Hindlimb muscle (tissue), 1 donor: ENCODE measurements at places on chromosomes 1 and 21.

DNA sequence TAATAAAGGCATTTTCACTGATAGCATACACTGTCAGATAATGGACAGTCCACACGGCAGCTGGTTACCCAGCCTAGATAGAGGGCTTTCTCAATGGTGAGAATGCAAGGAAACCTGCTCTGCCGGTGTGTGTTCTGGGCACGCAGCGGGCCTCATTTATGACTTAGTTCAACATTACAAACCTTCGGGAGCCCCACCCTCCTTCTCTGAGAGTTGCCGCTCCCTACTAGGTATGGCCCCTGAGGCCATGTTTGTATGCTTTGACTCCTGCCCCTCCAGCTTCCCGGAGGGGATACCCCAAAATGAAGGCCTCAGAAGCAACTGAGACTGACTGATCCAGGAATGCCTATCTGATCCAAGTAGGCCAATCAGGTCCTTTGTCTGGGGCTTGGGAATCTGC lies 17.2 kb upstream of the FABP3 start:
- DNase-seq: no peak

DNA sequence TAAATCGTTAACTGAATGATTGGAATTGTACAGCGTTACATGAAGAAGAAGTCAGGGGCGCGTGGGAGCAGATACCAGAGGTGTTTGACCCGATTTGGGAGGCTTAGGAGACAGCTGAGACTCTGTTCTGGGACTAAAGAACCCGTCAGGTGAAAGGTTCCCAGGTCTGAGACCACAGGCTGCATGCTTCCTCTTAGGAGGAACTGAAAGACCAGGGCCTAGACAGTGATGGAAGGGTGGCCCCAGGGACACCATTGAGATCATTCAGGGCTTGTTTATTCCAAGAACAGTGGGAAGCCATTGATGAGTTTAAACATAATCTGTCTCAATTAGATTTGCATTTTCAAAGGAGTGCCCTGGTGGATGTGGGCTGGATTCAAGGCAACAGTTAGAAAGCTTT lies 904 bp downstream of the KLF17 start:
- DNase-seq: no peak

- DNase-seq: no peak
These were observed 178.9 kb upstream of the FOXD3 start for GRCh38 chr1:63143482-63143881.

DNA sequence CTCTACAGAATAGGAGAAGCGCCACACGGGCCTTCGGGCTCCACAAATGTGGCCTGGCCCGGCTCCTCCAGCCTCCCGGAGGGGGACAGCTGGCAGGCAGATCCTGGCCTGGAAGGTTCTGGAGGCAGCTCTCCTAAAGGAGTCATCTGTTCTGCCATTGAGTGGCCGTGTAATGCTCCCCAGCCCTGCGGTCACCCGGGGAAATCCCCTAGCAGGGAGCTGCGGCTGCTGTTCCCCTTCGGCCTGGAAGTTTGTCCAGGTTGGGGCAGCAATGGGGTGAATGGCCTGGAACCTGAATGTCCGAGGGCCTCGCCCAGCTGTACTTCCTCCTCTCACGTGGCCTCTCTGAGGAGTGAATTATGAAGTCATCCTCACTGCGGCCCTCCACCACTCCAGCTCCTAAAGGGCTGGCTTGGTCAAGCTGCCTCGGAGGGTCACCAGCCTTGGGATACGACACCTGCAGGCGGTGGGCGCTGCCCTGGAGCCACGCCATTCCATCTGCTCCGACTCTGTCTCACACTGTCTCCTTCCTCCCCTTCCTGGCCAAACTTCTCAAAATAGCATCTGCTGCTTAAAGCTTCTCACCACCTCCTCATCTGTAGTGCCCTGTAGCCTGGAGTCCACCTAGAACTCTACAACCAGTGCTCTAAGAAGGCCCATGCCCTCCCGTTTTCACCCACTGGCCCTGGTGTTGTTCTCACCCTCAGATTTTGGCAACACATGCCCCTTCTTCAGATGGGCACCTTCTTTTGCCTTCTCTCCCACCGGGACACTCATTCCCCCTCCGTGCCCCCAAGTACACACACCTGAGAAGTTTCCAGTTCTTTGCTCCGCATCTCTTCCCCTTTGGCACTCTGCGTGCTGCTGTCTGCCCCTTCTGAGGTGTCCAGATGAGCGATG lies 54.4 kb upstream of the TMPRSS2 start:
- no peak for DNase-seq

GRCh38 chr1:107433068-107433467 lies 292.2 kb downstream of the NTNG1 start:
- DNase-seq: no peak

DNA sequence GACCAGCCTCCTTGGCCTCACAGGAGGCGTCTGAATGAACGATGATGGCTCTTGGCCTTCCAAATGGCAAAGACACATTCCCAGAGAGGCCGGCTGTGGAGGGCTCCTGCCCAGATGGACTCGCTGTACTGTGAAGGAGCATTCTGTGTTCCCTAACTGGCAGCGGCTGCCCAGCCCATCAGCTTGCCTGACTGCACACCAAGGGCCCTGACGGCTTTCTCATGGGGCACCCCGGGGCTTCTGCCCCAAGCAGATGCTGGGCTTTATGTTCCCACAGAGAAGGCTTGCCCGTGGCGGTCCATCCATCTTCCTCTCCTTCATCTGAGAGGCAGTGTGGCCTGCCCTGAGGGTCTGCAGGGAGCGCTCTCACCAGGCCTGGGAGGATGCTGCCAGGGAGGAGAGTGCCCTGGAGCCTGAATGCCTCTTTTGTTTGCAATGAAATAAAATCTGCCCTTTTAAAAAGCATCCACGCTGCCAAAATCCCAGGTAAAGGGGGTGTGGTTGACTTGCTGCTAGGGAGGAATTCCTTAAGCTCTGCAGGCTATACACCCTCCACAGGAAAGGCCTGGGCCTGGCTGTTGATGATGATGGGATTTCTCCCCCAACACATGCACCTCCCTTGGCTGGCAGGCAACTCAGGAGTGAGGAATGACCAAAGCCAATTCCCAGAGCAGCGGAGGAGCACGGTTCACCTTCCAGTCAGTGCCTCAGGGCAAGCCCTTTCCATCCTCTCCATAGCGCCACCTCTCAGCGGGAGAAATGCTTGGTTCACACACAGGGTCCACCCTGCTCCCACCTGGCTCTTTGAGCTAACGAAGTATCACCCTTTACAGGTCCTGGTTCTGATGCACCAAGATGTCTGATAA lies 84.6 kb upstream of the SSX2IP start:
- DNase-seq: no peak

- peak; percentile 96 for DNase-seq
These were observed at the start of gene DUSP23 for GRCh38 chr1:159780583-159781582. Gene DUSP23, plus strand, starts transcription at chr1:159780962. Its CDS starts 139 bp downstream, at chr1:159781101.

GRCh38 chr1:172682812-172683211 lies 23.9 kb downstream of the FASLG start:
- no peak for DNase-seq

- no peak for DNase-seq
These were observed 6.7 kb upstream of the ADARB1 start for GRCh38 chr21:45067462-45068285.
